ENCODE measurements at places on chromosomes 6 and 20. TPM values are rescaled to one million over a fixed set of nuclear protein-coding genes. Genes with fewer than 3 reads are reported as not detected.

DNA sequence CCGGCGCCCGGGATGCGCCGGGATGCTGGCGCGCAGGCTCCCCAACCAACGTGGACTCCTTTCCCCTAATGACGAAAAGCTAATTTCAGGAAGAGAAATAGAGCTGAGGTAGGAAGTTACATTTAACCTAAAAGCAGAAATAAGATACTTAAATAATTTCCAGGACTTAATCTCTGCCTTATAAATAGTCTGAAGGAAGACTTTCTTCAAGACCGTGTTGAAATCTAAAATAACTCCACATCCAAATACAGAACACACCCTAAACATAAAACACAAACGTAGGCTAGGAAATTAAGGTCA, 1.3 kb downstream of the ASF1A start:
- DNase-seq, result no peak

GRCh38 chr6:14075095-14075503, 42.5 kb upstream of the CD83 start:
- no peak for DNase-seq

DNA sequence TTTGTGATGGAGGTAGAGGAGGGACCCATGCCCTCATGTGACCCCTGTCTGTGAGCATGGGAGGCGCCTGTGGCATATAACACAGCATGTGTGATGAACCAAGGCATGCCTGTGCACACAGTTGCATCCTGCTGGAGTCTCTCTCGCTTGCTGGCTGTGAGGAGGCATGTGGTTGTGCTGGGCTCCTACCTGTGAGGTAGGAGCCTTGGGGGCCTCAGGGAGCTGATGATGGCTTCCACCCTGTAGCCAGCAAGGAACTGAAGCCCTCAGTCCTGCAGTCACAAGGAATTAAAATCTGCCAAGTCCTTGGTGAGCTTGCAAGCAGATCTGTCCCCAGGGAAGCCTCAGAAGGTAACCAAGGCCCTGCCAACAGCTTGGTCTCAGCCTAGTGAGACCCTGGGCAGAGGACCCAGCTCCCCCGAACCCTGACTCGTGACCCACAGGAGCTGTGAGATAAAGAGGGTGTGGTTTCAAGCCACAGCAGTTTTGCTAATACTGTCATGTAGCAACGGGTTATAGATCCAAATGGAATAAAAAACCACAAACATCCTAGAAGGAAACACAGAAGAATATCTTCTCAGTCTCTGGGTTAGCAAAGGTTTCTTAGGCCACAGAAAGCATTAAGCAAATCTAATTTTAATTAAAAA, 145.7 kb downstream of the WDR27 start:
- DNase-seq, result peak; percentile 63

- no peak for DNase-seq
Measured at GRCh38 chr6:13611715-13612114, 3.4 kb upstream of the NOL7 start.

- no peak for DNase-seq
Measured at GRCh38 chr20:59948828-59949720, 8.9 kb downstream of the FAM217B start.

- DNase-seq, result no peak
Measured at GRCh38 chr6:153015094-153015640, 12.7 kb upstream of the MTRF1L start.

BPIFB1 gene
- total RNA-seq, result not detected

SLC17A9 gene
- 5.6 TPM for total RNA-seq
